ENCODE measurements at places on chromosomes 1 and 21.

DNA sequence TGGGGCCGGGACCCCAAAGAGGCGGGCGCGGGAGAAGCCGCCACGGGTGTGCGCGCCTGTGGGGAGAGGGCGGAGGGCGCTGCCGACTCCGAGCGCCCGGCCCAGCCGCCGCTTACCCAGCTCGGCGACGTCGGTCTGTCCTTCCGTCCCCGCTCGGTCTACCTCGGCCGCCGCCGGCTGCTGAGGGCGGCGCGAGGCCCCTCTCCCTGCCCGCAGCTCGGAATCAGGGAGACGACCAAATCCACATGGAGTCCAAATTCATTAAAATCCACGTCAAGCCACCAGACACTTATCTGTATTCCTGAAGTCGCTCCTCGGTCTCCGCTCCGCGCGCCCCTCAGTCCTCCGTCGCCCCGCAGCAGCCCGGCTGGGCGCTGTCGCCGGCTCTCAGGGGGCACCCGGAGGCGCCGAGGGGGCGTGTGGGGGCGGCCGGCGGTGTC is 637 bp downstream of the PLXNA2 start:
- no peak for DNase-seq

DNA sequence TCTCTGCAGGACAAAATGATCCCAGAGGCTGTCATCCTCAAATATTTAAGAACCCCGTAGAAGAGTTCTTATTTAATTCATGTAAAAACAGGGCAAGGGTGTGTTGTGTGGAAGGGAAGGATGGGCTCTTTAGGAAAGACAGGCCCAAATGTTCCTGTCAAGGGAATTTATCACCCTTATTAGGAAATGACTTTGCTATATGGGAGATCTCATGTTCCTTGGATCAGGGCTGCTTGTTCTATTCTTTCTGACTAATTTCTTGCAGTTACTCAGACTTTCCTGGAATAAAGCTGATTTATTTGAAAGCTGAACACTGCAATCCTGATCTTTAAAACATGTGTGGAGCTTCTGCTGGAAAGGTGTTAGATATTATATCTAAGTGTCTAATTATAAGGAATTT is 72.8 kb downstream of the SELENOF start:
- DNase-seq = no peak

DNA sequence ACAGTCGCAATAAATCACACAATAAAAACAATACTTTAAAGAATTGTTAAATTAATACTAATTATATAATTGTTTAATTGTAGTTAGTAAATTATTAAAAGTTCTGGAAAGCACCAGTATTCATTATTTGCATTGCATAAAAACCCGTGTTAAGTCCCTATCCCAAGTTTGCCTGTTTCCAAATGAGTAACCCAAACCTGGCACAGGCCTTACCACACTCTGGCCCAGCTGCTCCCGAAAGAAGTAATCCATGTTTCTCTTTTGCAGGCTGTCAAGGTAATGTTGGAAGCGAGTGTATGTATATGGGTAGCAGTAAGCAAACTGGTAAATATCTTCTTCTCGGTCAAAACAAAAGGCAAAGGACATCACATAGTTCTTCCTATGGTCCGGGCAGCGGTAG is 268.7 kb upstream of the BEND5 start:
- no peak for DNase-seq

DNA sequence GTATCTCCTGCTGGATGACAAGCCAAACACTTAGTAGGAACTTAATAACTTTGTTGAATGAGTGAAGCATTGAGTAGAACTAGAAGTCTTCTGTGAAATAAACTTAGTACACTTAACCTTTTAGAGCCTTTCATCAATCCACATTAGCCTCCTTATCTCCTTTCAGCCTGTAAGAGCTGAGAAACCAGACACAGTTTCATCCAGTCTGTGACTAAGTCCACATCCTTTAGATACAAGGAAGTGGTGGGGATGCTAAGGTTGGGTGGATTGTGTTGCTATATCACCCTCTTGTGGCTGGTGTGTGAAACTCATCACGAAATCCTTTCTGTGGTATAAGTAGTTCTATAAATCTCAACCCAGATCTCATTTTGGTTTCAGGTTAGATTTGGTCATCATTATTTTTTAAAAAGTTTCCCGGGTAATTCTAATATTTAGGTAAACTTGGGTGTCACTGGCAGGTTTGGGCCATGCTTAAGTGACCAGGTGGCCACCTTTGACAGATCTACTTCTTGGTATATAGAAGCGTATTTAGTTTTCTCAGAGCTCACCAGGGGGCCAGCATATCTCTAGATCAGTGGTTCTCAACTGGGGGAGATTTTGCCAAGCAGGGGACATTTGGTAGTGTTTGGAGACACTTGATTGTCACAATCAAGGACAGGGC is 27.8 kb upstream of the CD84 start:
- DNase-seq = peak; percentile 77

DNA sequence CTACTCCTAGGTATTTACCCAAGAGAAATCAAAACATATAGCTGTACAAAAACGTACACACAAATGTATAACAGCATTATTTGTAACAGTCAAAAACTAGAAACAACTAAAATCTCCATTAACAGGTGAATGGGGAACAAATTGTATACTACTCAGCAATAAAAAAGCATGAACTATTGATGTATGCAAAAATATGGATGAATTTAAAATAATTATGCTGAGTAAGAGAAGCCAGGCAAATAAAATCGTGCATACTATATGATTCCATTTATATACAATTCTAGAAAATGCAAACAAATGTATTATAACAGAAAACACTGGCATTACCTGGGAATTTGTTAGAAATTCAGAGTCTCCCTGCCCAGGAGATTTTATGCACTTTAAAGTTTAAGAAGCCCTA is 150.1 kb downstream of the GDAP2 start:
- no peak for DNase-seq

DNA sequence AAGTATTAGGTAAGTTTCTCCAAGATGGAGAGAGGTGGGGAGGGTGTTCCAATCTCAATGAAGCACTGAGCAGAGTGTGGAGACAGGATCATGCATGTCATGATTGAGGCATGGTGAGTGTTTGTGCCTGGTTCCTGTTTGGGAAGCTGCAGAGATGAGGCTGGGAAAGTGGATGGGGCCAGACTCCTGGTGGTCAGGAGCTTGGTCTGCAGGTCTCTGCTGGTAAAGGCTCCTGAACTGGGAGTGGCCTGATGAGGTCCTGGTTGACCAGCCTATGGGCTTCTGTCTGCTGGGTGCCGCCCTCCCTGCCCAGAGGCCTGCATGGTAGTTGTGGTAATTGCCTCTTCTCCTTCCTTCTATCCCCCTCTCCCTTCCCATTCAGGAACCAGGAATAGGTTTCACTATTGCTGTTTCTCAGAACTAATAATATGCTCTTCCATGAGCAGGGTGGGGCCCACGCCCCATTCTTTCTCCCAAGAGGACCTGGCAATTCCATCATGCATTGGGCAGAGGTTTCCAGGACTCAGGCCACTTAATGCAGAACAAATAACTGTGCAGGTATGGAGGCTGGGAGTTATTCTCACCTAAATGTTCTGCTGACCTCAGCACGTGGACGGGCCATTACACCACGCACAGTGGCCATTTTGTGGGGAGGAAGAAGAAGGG is 24.5 kb downstream of the PROK1 start:
- no peak for DNase-seq

DNA sequence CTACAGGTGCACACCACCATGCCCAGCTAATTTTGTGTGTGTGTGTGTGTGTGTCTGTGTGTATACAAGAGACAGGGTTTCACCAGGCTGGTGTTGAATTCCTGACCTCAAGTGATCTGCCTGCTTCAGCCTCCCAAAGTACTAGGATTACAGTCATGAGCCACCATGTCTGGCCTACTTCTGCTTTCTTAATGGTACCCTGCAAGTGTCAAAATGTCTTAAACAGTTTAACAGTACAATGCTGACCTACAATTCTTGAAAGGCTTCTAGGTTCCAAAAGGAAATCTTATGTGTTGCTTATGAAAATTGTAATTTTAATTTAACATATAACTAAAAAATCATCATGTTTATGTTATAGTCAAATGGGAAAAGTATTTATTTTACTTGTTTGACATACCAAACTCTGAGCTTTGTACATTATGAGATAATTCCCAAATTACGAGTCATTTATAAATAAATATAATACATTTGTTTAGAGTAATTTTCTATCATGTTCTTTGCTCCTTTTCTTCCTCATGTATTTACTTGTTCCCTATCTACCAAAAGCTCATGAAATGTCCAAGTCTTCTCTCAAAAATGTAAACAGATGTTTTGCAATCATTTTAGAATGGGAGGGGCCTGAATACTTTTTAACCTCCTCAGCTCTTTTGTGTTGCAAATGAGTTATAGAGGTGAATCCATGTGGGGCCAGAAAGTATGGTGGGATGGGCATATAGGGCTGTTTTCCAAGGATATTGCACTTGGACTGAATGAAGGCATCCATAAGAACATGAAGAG is 8.4 kb upstream of the VCAM1 start:
- peak; percentile 48 for DNase-seq

GRCh38 chr1:159943908-159944622 is 1.3 kb downstream of the IGSF9 start:
- DNase-seq = no peak

DNA sequence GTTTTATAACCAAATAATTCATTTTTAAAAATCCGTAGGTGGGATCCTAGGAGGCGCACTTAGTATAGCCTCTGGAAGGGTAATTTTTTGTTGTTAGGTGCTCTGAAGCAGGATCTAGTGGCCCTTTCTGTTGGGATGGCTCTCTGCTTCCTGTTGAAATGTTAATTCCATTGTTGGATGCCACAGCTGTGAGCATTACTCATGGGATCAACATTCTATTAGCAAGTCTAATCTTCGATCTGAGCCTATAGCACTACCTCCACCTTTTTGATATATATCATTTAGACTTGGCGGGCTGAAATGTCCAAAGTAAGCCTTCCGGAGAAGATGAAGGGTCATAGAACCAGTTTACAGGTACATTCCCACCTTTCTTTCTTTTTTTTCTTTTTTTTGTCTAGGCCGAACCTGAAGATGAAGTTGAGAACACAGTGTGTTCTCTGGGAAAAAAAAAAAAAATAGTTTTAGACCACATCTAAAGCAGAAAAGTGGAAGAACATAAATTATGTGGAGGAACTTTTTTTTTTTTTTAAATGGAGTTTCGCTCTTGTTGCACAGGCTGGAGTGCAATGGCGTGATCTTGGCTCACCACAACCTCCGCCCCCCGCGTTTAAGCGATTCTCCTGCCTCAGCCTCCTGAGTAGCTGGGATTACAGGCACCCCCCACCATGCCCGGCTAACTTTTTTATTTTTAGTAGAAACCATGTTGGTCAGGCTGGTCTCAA is 1.4 kb downstream of the CXADR start:
- DNase-seq = no peak

DNA sequence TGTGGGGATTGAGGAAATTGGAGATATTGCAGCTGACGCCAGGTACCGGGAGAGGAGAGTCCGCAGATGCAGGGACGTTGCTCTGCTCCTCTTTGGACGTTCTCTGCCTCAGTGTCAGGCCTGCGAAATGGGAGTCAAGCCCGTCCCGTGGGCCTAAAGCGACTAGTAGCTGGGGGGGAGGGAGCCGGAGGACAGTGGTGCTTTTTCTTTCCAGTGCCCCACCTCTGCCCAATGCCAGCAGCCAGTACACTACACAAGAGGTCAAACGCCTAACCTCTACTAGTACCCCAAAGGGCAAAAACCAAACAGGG is 413.6 kb upstream of the ESRRG start:
- DNase-seq = no peak

DNA sequence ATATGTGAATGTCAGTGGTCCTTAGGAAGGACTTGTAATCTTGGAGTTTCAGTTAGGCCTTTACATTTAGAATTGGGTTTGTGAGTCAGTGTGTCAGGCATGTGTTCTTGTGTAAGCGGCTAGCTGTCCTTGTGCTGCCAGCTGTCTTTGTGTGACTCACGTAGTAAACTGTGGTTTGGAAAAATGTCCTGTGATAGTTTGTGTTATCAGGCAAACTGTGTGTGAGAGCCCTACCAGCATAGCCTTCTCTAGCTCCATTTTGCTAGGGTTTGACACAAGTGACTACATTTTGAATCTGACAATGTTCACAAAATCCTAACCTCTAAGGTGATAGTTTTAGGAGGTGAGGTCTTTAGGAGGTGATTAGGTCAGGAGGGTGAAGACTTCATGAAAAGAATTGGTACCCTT is 6.9 kb upstream of the SLC35D1 start:
- peak; percentile 97 for DNase-seq

GRCh38 chr1:221105578-221105977 is 226.3 kb downstream of the HLX start:
- no peak for DNase-seq

- no peak for DNase-seq
Observed at GRCh38 chr1:199168888-199169585, 530.2 kb downstream of the PTPRC start.

DNA sequence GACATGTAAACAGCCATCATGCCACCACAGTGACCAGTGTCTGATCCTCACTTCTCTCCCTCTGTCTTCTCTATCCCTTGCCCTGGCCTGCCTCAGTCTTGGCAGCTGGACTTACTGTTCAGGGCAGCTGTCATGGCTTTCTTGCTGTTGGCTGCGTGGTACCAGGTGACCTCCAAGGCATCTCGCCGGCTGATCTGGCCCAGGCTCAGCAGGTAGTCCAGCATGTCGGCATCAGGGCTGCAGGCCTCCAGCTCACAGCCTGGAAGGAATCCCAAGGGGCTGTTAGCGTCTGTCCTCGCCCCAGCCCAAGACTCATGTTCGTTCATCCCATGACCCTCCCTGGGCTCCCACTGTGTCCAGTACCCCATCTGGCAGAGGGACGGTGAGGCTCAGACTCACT is 3.6 kb downstream of the FAM151A start:
- DNase-seq = no peak

- DNase-seq = no peak
Observed at GRCh38 chr21:14366998-14367397, 15.9 kb downstream of the HSPA13 start.

DNA sequence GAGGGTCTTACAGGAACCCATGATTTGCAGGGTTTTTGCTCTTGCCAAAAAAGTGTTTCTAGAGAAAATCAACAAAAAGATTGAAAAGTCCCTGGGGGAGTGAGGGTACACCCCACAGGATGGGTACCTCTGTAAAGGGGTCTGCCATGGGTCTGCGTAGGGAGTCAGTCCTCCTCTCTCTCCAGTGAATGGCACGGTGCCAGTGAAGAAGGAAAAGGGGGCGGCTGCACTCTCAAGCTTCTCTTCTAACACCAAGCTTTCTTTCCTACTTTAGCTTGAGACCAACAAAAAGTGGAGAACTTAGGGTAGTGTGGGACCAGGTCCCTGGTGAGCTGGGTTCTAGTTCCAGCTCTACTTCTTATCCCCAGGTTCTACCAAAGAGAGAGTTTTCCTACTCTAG is 87.4 kb downstream of the GLUL start:
- DNase-seq = no peak

- DNase-seq = no peak
Observed at GRCh38 chr21:23694390-23694789, 1912.9 kb downstream of the MRPL39 start.
